ENCODE measurements at places on chromosomes 6 and 20.

DNA sequence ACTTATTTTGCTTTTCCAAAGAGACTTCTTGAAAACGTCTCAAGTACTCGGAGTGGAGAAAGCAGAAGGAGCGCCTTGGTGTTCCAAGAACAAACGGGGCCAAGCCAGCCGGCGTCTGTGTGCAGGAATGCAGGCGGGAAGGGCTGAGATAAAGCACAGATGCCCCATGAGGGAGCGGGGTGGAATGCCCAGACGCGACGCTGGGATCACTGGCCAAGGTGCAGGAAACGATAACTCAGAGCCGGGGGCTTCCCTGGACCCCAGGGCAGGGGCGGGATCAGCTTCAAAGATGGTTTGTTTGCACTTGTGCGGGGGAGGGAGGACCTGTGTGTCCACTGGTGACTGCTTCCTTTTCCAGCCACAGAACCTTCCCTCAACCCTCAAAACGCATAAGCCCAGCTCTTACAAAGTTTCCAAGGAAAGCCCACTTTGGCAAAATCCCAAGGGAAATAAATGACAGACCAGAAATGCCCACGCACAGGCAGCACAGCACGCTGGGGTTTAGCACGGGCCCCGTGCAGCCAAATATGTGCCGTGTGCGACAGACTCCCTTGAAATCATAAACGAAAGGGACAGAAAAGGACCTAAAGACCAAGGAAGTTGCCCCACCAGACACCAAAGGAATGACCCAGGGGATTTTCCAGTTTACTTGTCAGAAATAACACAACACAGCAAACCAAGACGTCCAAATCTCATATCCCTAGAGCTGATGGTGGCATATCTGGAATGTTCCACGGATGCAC lies 113.9 kb downstream of the NFATC2 start:
- peaks cover 12% of the 10 kb centered on the region for H3K4me1 ChIP-seq
- peaks cover 4% of the 10 kb centered on the region for H3K27me3 ChIP-seq
- no peak for DNase-seq
- no peaks in the 10 kb centered on the region for H3K36me3 ChIP-seq
- no peak overlapping the region for H3K27ac ChIP-seq

DNA sequence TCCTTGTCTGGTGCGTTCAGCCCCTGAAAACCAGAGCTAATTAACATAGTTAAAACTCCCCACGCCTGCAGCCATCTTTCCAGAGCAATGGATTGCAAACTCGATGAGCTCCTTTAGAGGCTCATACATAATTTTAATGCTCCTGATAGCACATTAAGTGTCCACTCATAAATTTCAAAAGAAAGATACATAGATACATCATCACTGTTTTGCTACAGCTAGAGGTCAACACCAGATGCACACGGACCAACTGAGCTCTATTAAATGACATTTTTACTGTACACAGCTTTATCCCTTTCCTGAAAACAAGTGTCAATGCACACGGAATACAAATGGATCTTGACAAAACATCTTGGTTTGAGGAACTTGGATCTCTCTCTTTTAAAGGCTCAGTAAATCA lies 91.3 kb upstream of the HDAC2 start:
- H3K4me1 ChIP-seq: peaks cover 19% of the 10 kb centered on the region
- H3K4me3 ChIP-seq: no peak overlapping the region
- no peaks in the 10 kb centered on the region for H3K36me3 ChIP-seq
- H3K27ac ChIP-seq: no peak overlapping the region
- H3K27me3 ChIP-seq: peaks cover 10% of the 10 kb centered on the region

GRCh38 chr6:41352396-41352795 lies 17.0 kb downstream of the NCR2 start:
- H3K36me3 ChIP-seq: no peaks in the 10 kb centered on the region
- peaks cover 25% of the 10 kb centered on the region for H3K27me3 ChIP-seq
- 0 out of 2 replicates have a peak, but pooled peaks cover 4% of the 10 kb centered on the region for H3K4me1 ChIP-seq
- no peak for DNase-seq

DNA sequence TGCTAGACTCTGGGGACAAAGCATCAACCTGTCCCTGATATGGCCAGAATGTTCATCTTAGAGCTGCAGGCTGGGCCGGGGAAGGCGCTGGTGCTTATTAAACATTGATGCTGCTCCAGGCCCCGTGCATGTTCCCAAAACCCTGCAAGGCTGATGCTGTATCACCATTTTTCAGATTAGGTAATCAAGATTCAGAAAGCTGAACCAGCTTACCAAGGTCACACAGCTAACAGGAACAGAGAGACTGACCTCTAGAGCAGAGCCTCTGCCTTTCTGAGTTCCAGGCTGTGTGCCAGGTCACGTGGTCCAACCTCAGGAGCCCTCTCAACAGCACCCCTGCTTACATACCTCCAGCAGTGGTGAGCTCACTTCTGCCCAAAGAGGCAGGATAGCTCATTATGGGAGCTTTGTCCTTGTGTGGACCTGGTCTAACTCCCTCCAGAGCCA lies 16.1 kb upstream of the VSTM2L start:
- H3K27ac ChIP-seq: no peak overlapping the region
- no peak overlapping the region for H3K4me3 ChIP-seq
- H3K36me3 ChIP-seq: no peaks in the 10 kb centered on the region
- no peak for DNase-seq

GRCh38 chr20:18024606-18025127 lies 33.0 kb downstream of the OVOL2 start:
- peaks cover 4% of the 10 kb centered on the region for H3K27me3 ChIP-seq
- H3K4me3 ChIP-seq: no peak overlapping the region
- no peak for DNase-seq
- H3K4me1 ChIP-seq: no peaks in the 10 kb centered on the region
- H3K27ac ChIP-seq: no peak overlapping the region
